ENCODE measurements at places on chromosomes 2 and 18. TPM values are rescaled to one million over a fixed set of nuclear protein-coding genes. Genes with fewer than 3 reads are reported as not detected.

Gene KYNU
- total RNA-seq: 6.9 TPM

Gene CYP27C1
- total RNA-seq: 0.33 TPM

Gene SCN9A
- total RNA-seq: 2.0 TPM

DNA sequence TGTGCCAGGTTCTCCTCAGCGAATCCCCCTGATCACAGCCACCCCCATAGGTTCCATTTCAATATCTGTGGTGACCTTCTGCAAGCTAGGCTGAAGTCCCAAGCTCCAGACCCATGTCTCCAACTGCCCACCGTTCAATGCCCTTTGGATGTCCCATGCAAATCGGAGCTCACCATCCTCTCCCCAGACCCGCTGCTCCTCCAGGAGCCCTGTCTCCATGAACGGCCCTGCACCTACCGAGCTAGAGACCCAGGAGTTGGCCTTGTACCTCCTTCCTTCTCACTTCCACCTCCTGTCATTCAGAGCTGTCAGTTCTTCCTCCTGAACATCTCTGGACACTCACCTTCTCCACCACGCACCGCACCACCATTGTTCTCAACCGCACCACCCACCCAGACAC is 1.0 kb upstream of the FAHD2A start:
- no peak for DNase-seq

DNA sequence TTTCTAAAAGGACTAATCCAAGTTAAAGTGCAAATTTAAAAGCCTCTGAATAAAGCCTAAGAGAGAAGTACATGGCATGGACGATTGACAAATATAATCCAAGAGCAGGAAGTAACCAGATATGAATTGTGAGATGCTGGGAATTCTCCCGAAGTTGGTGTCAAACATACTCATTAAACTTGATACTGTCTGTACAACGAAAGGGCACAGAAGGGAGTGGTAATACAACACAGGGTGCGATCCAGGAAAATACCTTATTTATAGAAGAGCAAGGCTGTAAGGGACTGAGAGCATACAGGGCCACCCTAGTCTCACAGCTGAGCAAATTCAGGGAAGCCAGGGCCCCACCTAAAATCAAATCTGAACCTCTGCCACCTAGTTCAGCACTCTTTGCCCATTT is 41.6 kb downstream of the SEMA4F start:
- no peak for DNase-seq

DNA sequence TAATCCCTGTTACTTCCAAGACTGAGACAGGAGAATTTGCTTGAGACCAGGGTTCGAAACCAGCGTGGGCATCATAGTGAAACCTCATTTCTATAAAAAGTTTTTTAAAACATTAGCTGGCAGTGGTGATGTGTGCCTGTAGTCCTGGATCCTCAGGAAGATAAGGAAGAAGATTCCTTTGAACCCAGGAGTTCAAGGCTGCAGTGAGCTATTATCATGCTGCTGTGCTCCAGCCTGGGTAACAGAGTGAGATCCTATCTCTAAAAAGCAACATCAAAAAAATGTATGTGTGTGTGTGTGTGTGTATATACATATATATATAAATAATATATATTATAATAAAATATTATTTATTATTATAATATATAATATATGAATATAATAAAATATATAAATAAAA is 1417.6 kb upstream of the CDH2 start:
- no peak for DNase-seq

GRCh38 chr2:181305301-181306123 is 151.7 kb upstream of the ITGA4 start:
- DNase-seq: no peak

GRCh38 chr2:47652061-47652690 is 130.8 kb upstream of the MSH6 start:
- DNase-seq: no peak

DNA sequence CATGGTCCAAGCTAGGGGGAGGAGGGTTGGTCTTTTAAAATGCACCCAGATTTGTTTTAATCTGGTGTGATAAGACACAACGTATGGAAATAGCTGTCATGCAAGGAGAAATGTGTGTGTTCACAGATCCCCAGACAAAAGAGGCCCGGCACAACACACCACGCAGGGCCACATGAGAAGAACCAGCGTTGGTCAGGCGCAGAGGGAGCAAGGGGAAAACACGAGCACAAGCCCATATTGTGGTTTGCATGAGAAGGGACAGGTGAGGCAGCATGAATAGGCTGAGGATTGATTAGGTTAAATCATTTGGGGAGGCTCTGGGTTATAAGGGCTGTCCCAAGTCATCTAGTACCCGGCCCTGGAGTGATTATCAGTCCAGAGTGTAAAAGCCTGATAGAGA is 272.5 kb upstream of the NCKAP5 start:
- no peak for DNase-seq

DNA sequence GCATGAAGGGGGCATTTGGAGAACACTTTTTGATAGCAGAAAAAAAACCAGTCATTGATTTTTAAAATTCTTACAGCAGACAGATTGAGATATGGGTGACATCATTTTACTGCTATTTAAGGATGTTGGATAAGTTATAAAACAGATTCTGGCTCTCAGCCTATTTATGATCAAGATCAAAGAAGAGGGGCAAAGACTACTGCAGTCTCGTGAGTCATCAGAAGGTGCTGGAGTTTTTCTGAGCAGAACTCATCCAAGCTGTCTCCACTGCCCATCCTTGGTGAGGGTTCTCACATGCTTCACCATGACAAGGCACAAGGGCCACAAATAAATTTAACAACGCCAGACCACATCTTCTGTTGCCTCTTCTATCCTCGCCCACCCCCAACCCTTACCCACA is 58.8 kb downstream of the ST6GAL2 start:
- no peak for DNase-seq

GRCh38 chr2:190762566-190762965 is 113.7 kb downstream of the NAB1 start:
- DNase-seq: no peak

All from breast epithelium (tissue), 4 donors.